ENCODE measurements at places on chromosomes 13 and 19.

DNA sequence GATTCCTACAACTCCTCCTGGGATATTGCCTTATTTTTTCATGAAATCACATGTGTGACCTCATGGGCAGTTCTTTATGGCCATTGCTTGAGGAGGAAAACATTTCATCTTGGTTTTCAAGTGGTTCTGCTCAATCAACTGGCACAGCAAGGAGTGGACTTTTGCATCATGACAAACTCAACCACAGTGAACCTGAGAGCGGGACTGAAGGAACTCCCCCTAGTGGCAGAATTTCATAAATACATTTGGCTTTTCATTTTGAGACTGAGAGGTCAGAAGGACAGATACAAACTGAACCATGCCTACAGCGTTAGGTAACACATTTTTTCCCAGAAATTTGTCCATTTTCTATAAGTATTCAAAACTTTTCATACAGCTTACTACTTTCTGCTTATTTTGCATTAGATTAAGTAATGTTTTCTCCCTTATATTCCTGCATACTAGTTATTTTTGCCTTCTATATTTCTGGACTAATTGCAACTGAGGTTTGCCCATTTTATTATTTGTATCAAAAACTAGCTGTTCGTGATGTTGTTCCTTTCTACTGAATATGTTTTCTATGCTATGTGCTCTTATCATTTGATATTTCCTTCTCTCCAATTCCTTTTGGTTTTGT lies 13.4 kb upstream of the SIGLEC12 start:
- peak; percentile 55 for DNase-seq

GRCh38 chr19:31825134-31826094 lies 476.2 kb upstream of the TSHZ3 start:
- no peak for DNase-seq

GRCh38 chr13:112859817-112860190 lies 109.2 kb upstream of the MCF2L start:
- no peak for DNase-seq

DNA sequence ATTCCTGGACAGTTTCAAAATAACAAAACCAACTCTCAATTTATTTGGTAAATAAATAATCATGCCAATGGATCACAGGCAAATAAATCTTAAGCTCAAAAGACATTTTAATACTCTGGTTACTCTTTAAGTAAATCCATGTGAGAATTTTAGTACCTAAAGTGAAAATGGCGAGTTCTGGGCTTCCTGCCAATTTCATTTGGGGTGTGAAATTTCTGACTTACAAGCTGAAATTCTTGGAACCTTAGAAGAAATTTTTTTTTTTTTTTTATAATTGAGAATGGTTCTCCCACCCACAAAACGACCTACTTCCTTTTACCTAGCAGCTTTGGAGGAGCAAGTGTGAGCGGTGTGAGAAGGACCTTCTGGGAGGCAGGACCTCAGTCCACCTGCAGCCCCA lies 354.5 kb upstream of the NBEA start:
- DNase-seq: no peak

DNA sequence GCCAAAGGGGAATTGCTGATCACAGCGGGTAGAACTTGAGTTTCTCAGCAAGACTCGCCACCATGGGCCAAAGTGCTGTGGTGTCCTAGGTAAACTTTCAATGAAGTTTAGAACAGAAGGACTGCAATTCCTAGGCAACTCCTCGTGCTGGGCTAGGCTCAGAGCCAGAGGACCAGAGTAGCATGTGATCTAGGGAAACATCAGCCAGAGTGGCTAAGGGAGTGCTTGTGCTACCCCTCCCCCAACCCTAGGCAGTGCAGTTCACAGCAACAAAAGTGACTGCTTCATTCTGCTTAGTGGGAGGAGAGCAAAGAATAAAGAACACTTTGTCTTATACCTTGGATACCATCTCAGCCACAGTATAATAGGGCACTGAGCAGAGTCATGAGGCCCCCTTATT lies 1658.6 kb upstream of the MIR17HG start:
- no peak for DNase-seq

- no peak for DNase-seq
Measured at GRCh38 chr13:42394711-42395085, 122.7 kb downstream of the AKAP11 start.

DNA sequence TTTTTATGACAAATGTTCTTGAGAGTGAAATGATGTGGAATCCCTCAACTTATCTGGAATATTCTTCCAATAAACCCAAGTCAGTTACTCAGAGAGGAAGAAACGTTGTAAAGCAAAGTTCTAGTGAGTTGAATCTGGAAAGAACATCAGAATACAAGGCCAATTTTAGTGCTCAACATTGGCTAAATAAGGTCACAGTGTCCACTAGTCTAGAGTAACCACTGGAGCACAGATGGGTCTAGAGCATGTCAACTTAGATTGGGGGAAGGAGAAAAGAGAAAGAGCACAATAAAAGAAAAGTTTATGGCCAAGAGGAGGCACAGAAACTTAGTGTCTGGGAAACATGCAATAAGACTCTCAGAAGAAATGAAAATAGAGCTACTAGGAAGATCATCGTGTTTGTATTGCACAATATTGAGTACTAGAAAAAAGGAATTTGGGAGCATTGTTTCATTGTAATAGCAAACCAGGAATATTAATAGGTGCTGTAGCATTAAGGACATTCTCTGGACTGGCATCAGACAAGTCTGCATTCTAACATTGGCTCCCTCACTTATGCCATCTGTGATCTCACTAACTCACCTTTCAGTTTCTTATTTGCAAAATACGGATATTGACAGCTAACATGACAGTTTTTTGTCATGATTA lies 1318.5 kb downstream of the PCDH9 start:
- no peak for DNase-seq
